ENCODE measurements at places on chromosomes 5 and 9. TPM values are rescaled to one million over a fixed set of nuclear protein-coding genes. Genes with fewer than 3 reads are reported as not detected.

PCDHGA8 gene
- total RNA-seq: not detected

TMEM252 gene
- not detected for total RNA-seq

TEK gene
- total RNA-seq: not detected

CD180 gene
- total RNA-seq: not detected

OTP gene
- total RNA-seq: not detected

ASS1 gene
- 0.91 TPM for total RNA-seq

HARS2 gene
- total RNA-seq: 29.8 TPM

PCDHGA5 gene
- not detected for total RNA-seq

ARID3C gene
- not detected for total RNA-seq

SPINK7 gene
- not detected for total RNA-seq

PARP8 gene
- 29.9 TPM for total RNA-seq

PNPLA7 gene
- 3.7 TPM for total RNA-seq

SCGB3A2 gene
- not detected for total RNA-seq

ANKDD1B gene
- total RNA-seq: not detected

CCDC180 gene
- total RNA-seq: 2.7 TPM

CSF2 gene
- 8.4 TPM for total RNA-seq

DNA sequence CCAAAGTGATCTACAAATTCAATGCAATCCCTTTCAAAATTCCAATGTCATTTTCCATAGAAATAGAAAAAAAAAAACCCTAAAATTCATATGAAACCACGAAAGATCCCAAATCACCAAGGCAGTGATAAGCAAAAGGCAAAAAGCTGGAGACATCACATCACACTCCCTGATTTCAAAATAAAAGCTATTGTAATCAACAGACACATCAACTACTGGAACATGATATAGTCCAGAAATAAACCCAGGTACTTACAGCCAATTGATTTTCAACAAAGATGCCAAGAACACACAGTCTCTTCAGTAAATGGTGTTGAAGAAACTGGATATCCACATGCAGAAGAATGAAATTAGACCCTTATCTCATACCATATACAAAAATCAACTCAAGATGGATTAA, 224.0 kb downstream of the WDR70 start:
- DNase-seq: no peak

DNA sequence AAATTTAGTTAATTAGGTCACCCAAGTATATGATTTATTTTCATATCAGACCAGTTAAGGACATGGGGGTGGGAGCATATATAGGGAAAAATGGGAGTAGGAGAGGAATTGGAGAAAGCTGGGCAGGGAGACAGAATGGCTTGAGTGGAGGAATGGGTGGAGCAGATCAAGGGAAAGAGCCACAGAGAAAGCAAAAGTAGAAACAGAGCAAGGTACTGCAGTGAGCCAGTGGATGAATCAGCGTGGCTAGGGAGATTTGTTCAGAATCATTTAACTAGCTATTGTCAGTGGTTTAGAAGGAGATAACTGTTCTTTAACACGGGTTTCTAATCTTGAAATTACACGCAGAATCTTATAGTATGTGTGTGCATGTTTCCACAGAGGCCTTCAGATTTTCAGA, 37.4 kb downstream of the SNX24 start:
- no peak for DNase-seq

GRCh38 chr5:97750576-97750975, 567.5 kb upstream of the RIOK2 start:
- no peak for DNase-seq

GRCh38 chr9:129278391-129279237, 100.6 kb upstream of the IER5L start:
- DNase-seq: no peak

- no peak for DNase-seq
Measured at GRCh38 chr5:3456121-3456681, 139.4 kb upstream of the IRX1 start.

GRCh38 chr5:1429496-1429895, 15.7 kb downstream of the SLC6A3 start:
- DNase-seq: no peak

- no peak for DNase-seq
Measured at GRCh38 chr5:76025069-76025468, 58.1 kb upstream of the SV2C start.

DNA sequence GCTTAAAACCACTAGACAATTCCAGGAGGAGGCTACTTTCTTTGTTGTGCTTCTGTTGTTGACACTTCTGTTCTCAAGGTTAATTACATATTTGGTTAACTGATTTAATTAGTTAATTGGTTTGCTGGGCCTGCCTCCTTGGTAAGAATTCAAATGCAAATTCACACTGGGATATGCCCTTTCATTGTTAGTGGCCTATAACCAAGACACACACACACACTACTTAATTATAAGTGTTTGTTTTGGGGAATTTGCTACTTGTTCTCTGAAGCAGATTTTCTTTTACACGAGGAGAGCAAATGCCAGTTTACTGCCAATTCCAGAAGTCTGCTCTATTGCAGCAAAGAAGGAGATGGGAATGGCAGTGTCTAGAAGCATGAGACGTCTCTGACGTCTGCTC, 101.6 kb upstream of the BASP1 start:
- no peak for DNase-seq

GRCh38 chr9:78035383-78035993, 3.9 kb upstream of the GNAQ start:
- no peak for DNase-seq

DNA sequence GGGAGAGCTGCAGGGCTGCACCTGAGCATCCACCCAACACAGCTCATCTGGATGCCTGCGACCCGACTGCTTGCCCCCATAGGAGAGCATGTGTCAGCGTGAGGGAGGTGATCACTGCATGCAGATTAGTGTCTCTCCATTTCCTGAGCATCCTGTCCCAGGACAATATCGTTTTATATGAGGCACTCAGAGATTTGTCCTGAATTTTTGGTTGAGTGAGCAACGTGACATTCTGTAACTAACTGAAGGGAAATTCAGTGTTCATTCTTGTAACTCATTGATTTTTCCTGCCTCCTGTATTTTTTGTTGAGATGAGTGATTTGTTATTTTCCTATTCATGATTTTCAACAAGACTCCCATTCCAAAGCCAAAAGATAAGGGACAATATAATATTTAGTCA, 20.7 kb upstream of the ANKRD34B start:
- no peak for DNase-seq

GRCh38 chr5:11323761-11324160, 562.7 kb upstream of the DAP start:
- DNase-seq: no peak

GRCh38 chr5:108876451-108876850, 128.8 kb downstream of the FER start:
- no peak for DNase-seq

DNA sequence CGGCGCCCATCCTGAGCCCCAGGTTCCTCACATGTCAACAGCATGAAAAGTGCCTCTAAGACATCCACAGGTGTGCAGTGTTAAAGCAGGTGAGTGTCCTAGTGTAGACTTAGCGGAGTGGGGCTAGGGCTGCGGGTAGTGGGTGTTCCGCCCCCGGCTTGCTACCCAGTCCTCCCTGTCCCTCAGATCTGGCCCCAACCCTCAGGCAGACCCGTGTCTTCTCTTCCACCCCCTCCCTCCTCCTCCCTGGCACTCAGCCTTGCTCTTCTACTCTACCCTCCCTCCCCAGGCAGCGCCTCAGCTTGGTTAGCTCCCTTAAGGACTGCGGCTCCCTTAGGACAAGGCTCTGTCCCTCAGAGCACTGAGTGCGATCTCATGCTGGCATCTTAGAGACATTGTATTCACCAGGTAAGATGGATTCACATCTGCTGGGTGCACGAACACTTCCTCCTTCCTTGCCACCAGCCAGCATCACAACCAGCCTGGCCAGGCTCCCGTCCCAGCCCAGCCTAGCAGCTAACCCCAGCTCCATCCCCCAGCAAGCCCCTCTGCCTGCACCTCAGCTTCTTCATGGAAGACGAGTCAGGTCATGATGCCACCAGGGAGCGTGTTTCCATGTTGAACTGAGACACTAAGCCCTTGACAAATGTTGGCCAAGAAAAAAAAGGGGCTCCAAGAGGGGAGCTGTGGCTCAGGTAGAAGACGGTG, 46.8 kb downstream of the NSUN2 start:
- no peak for DNase-seq

- DNase-seq: no peak
Measured at GRCh38 chr5:98770911-98771322, 2.5 kb upstream of the RGMB start.

GRCh38 chr9:135290566-135290965, 189.0 kb upstream of the PPP1R26 start:
- no peak for DNase-seq

DNA sequence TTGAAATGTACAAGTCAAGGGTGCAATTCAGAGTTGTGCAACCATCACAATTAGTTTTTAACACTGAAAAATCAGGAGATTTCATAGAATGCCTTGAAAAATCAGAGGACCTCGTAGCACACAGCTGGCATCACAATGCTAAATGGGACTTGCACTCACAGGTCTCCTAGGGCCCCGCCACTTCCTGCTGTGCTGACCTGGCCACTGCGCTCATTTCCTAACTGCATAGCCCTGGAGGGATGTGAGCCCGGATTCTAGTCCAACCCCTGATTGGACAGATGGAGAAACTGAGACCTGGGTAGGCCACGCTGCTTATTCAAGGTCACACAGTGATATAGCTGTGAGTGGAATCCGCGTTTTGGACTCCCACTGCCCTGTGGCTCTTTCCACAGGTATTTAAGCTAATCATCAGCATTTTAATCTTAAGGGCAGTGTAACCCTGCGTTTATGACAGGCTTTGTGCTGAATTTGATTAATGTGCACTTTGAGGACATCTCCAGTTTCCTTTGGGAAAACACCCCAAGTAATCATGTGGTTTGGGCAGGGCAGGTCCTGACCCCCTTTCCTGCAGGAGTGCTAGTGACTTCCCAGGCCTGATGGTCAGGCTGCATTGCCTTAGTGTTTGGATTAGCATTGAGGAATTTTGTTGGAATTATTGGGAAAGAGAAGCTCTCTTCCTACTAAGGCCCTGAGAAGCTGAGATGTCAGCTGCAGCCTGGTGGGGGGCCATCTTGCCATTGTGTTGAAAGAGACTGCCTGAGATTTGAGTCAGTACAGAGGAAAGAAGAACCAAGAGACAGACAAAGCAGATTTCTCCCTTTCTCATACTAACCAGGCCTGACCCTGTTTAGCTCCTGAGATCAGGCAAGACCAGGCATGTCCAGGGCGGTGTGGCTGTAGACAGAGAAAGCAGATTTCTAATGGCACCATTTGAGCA, 36.2 kb downstream of the STC2 start:
- DNase-seq: no peak

GRCh38 chr5:164818445-164818844, 1313.0 kb downstream of the MAT2B start:
- DNase-seq: no peak

DNA sequence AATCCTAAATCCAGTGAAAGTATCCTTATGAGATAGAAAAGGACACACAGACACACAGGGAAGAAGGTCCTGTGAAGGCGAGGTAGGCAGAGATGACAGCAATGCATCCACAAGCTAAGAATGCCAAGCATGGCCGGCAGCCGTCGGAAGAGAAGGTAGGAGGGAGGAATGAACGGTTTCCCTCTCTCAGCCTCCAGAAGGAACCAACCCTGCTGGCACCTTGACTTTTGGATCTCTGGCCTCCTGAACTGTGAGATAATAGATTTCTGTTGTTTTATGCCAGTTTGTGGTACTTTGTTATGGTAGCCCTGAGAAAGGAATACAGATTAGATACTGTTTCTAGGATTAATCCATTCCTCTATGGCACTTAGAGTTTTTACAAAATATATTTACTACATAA, 76.1 kb upstream of the PANK3 start:
- no peak for DNase-seq

DNA sequence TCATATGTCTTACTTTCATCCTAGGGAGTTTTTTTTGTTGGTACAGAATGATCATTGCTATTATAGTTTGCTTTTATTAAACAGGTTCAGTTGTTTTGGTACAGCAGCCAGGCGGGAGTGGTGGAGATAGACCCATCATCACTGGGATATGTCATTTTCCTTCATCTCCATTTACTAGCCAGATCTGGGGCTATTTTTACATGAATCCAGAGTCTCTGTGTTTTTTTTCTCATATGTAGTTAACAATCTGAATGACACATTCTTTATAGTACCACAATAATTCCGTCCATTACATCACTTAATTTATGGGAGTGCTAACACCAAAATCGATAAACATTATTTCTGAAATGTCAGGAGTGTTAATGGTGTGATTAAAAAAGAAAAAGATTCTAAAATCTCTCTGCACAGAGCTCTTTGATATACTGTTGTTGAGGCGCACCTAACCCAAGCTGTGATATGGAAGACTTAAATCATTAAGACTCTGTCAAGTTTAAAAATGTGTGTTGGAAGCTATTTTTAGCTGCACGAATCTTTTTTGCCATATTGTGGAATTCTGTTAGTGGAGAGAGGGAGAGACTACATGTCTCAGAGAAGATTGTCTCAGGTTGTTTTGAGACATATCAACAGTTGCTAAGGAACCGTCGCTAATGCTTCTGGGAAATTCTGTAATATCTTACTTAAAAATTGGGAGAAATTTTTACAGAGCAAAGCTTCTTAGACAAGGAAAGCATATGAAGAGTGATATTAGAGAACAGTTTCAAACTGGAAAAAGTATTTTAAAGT, 59.6 kb downstream of the RPS23 start:
- DNase-seq: no peak

GRCh38 chr5:96986450-96986849, 50.6 kb downstream of the LNPEP start:
- DNase-seq: no peak

GRCh38 chr9:13001989-13002580, 227.3 kb downstream of the LURAP1L start:
- no peak for DNase-seq

DNA sequence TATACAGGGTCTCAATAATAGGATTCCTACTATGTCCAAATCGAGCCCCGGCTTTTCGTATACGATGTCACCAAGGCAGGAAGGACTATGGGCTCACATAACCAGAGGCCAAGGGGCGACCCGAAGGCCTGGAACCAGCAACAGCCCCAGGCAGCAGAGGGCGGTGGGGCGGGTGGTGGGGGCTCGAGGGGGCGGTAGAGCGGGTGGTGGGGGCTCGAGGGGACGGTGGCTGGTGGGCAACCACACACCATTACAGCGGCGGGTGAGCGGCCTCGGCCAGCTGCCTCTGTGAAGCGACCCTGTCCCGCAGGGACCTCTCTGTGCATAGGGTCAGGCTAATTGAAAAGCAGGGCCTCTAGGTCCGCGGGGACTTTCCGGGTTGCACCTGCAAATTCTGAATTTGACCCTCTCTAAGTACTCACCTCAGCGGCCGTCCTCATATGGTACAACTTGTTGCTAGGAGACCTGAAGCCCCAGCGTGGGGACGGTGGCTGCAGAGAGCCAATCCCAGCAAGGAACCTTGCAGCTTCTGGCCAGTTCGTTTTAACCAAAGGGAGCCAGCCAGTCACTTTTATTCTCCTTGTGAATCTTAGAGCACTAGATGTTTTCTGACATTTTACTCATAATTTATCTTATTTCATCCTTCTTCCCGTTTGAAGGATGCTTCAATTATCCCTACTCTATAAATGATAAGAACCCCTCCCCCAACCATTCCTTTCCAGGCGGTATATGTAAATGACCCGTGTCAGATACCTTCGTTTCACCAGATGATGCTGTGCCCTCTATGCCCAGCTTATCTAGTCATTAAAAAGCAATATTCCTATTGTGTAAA, at the start of gene NME5:
TSS of gene NME5 (minus strand) at position 480 of the 832 bp plus-strand sequence. CDS start 648 bp downstream, outside the sequence.
- DNase-seq: no peak

GRCh38 chr9:76459694-76460635, 983 bp downstream of the GCNT1 start:
- no peak for DNase-seq
